Aorta (tissue), 5 donors: ENCODE measurements at places on chromosomes 6 and 20. TPM values are rescaled to one million over a fixed set of nuclear protein-coding genes. Genes with fewer than 3 reads are reported as not detected.
A peak's percentile ranks its signal among the peaks of the same experiment; 100 is the strongest.

Gene DBNDD2
- total RNA-seq: 123 TPM

DNA sequence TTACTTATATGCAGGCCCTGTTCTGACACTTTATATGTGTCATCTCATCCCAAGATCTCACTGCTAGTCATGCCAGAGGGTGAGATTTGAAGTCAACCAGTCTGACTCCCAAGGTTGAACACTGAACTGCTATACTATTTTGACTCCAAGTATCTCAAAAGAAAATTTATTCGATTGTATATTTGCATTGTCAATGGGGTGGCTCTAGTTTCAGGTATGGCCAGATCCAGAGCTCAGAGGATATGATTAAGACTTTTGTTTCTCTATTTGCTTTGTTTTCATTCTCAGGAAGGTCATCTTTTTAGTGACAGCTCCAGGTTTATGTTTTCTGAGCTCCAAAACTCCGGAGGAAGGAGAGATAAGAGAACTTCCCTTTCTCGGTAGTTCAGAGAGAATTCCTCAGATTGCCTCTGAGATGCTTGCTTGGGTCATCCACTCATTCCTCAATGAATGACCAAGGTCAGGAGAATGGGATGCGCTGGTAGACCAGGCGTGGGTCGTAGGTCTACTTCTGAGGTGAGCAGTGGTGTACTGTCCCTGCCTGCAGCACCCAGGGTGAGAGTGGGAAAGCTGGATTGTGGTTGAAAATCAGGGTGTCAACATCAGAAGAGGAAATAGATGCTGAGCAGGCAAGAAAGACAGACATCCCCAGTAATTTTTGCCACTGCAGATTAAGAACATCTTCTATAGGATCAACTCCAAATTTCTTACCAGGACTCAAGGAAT lies 99.3 kb downstream of the PFDN4 start:
- no peaks in the 10 kb centered on the region for H3K36me3 ChIP-seq
- no peak overlapping the region for H3K4me3 ChIP-seq
- no peaks in the 10 kb centered on the region for H3K4me1 ChIP-seq
- H3K27ac ChIP-seq: no peak overlapping the region
- DNase-seq: no peak

Gene PPP1R3G
- 1.7 TPM for total RNA-seq

DNA sequence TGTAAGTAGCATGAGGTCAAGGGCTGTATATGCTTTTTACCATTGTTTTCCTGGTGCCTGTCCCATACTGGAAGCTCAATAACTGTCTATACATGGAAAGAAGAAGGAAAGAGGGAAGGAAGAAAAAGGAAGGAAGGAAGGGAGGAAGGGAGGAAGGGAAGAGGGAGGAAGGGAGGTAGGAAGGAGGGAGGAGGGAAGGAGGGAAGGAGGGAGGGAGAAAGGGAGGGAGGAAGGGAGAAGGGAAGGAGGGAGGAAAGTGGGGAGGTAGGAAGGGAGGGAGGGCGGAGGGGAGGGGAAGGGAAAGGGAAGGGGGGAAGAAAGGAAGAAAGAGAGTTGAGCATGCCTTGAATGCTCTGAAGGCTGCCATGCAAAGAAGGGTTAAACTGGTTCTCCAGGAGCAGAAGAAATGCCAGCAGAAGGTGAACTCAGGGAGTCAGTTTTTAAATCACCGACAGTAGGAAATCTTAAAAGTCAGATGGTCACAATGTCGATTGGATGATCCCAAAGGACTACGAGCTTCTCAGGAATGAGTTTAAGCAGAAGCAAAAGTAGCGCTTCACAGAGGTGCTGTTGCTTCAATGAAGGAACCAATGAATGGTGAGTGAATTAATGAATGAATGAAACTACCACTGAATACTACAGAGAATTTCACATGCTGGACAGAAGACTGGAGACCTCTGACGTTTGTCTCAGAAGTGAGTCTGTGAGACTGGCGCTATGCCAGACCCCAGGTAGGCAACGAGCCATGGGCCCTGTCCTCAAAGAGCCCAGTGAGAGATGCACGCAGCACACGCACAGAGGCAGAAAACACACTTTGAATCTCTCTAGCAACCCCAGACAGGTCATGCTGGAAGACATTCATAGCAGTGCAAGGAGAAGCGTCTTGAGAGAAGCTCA lies 117.6 kb downstream of the MRPL14 start:
- H3K4me1 ChIP-seq: no peaks in the 10 kb centered on the region
- no peaks in the 10 kb centered on the region for H3K27me3 ChIP-seq
- H3K36me3 ChIP-seq: no peaks in the 10 kb centered on the region
- H3K4me3 ChIP-seq: no peak overlapping the region
- DNase-seq: peak; percentile 72
- H3K27ac ChIP-seq: no peak overlapping the region

GRCh38 chr6:29628419-29629281 lies 4.3 kb downstream of the GABBR1 start:
- H3K4me1 ChIP-seq: no peaks in the 10 kb centered on the region
- H3K27ac ChIP-seq: peak overlapping the region; percentile 7
- peak overlapping the region; percentile 71 for H3K4me3 ChIP-seq

Gene PRR18
- not detected for total RNA-seq

GRCh38 chr20:23267909-23268308 lies 82.7 kb upstream of the NXT1 start:
- no peaks in the 10 kb centered on the region for H3K27me3 ChIP-seq
- no peak overlapping the region for H3K27ac ChIP-seq
- H3K36me3 ChIP-seq: no peaks in the 10 kb centered on the region
- DNase-seq: no peak
- no peak overlapping the region for H3K4me3 ChIP-seq
- H3K4me1 ChIP-seq: peaks cover 4% of the 10 kb centered on the region

DNA sequence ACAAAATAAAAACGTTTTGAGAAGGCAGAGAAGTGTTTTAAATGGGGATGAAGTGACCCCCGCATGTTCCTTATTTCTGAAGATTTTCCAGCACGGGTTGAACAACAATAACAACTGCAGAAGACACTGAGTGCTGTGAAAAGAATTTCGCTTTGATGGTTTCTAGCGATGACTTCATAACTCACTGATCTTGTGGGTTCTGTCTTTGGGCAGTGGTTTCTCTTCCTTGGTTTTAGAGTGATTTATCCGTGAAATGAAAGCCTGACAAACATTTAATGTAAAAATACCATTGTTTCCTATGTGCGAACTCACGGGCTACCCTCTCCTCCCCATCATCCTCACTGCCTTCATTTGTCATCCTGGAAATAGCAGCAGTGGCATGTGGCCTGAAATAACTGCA lies 793.9 kb downstream of the QKI start:
- H3K27ac ChIP-seq: no peak overlapping the region
- no peaks in the 10 kb centered on the region for H3K4me1 ChIP-seq
- no peak overlapping the region for H3K4me3 ChIP-seq
- no peaks in the 10 kb centered on the region for H3K27me3 ChIP-seq

Gene DNAH8
- total RNA-seq: 0.03 TPM

Gene GGTLC1
- total RNA-seq: not detected

Gene TFAP2C
- 0.39 TPM for total RNA-seq

Gene MYCT1
- total RNA-seq: 20.1 TPM

Gene APMAP
- 54.1 TPM for total RNA-seq

Gene PTCRA
- not detected for total RNA-seq

DNA sequence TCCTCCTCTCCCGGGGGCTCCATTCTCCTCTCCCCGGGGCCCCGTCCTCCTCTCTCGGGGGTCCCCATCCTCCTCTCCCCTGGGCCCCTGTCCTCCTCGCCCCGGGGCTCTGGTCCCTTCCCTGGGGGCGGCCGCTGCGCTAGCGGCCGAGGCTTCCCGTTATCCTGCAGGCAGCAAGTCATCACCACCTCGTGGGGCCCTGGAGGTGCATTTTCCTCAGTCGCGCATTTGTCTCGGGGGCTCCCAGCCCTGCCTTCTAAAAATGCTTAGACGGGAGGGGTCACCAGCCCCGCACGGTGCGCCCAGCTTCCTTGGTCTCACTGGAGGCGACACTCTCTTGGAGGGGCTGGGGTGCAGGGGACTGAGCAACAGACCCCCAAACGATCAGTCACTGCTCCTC lies 216.5 kb downstream of the QKI start:
- H3K4me1 ChIP-seq: no peaks in the 10 kb centered on the region
- H3K36me3 ChIP-seq: no peaks in the 10 kb centered on the region
- no peaks in the 10 kb centered on the region for H3K27me3 ChIP-seq
- no peak for DNase-seq
- no peak overlapping the region for H3K27ac ChIP-seq
- H3K4me3 ChIP-seq: no peak overlapping the region

DNA sequence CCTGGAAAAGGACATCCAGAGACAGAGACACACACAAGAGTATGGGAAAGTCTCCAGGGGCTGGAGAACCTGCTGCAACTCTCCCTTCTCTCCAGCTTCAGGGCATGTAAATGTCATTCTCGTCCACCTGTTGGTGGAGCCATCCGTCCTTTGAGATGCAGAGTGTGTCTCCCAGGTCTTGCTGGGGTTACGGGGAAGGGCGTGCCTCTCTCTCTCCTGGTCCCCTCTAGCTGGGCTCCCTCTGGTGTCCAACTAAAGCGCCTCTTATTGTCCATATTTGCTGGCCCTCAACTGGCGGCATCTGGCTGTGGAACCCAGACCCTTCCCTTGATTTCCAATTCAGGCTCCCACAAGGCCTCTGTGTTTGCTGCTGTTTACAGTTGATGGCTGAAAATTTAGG lies 244.1 kb downstream of the BMP7 start:
- no peak overlapping the region for H3K27ac ChIP-seq
- peaks cover 4% of the 10 kb centered on the region for H3K27me3 ChIP-seq
- no peak overlapping the region for H3K4me3 ChIP-seq
- no peaks in the 10 kb centered on the region for H3K36me3 ChIP-seq
- no peak for DNase-seq

- no peaks in the 10 kb centered on the region for H3K27me3 ChIP-seq
- H3K4me3 ChIP-seq: no peak overlapping the region
- no peaks in the 10 kb centered on the region for H3K4me1 ChIP-seq
- no peaks in the 10 kb centered on the region for H3K36me3 ChIP-seq
- DNase-seq: peak; percentile 72
Observed at GRCh38 chr20:62739581-62740285, 31.1 kb downstream of the NTSR1 start.

DNA sequence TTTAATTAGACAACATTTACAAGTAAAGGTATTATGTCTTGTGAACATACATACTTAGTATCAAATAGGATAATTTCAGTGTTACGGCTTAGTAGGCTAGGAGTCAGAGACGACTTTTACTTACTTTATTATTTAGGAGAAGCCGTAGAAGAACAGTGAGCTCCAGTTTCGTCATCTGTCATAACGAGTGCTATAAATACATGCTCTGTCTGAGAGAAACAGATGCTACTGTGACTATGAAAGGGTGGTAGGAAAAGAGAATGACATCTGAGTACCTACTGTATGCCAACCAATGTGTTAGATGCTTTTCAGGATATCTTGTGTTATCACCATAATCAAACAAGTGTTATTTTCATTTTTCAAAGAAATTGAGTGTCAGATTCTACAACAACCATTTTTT lies 119.0 kb downstream of the EYA4 start:
- no peak overlapping the region for H3K4me3 ChIP-seq
- H3K27me3 ChIP-seq: no peaks in the 10 kb centered on the region
- H3K36me3 ChIP-seq: no peaks in the 10 kb centered on the region
